Nephron progenitor cell (in vitro differentiated cells): ENCODE measurements at places on chromosomes 1 and 21.

DNA sequence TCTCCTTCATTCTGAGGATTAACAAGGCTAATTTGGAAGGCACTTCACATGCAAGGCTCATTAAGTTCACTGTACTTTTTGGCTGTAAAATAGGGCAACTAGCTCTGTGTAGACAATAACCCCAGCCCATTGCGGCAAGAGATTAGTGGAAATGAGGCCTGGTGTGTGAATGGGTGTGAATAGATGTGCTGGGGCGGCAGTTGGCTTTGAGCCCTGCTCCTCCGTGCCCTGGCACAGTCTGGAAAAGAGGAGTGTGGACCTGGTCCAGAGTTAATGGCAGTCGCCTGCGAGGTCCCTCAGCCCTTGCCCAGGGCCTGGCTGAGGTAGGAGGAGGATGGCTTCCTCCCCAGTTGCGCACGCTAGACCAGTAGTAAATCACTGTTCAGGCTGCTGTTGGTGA is 4.8 kb downstream of the KISS1 start:
- H3K36me3 ChIP-seq = no peaks in the 10 kb centered on the region
- peaks cover 35% of the 10 kb centered on the region for H3K4me1 ChIP-seq
- peaks cover 93% of the 10 kb centered on the region for H3K27me3 ChIP-seq

DNA sequence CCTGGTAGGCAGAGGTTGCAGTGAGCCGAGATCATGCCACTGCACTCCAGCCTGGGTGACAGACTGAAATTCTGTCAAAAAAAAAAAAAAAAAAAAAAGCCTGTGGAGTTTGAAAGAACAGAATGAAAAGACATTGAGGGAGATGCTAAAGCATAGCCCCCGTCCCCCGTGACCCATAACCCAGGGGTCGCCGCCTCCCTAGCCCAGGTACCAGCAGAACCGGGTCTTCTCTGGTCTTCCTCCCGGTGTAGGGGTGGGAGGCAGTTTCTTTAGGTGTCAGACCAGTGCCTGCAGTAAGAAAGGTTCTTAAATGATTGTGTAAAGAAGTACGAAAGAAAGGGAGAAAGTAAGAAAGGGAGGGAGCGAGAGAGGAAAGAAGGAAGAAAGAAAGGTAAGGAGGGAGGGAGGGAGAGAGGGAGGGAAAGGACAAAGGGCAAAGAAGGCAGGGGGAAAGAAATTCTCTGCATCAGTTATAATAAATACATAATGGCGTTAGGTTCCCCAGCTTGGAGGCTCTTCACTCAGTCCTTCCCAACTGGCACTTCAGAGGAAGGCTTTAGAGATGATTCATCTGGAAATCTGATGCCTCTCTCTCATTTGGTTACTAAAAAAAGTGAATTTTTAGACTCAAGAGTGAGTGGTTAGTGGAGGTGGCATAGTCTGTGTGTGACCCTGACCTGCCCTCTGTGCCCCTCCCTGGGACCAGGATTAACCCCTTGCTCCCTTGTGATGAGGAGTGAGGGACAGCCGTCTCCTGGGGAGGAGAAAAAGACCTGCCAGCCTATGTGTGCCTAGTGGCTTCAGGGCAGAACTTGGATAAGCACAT is 1.1 kb downstream of the IL24 start:
- no peak overlapping the region for H3K27ac ChIP-seq
- DNase-seq = no peak
- H3K4me1 ChIP-seq = peaks cover 53% of the 10 kb centered on the region

DNA sequence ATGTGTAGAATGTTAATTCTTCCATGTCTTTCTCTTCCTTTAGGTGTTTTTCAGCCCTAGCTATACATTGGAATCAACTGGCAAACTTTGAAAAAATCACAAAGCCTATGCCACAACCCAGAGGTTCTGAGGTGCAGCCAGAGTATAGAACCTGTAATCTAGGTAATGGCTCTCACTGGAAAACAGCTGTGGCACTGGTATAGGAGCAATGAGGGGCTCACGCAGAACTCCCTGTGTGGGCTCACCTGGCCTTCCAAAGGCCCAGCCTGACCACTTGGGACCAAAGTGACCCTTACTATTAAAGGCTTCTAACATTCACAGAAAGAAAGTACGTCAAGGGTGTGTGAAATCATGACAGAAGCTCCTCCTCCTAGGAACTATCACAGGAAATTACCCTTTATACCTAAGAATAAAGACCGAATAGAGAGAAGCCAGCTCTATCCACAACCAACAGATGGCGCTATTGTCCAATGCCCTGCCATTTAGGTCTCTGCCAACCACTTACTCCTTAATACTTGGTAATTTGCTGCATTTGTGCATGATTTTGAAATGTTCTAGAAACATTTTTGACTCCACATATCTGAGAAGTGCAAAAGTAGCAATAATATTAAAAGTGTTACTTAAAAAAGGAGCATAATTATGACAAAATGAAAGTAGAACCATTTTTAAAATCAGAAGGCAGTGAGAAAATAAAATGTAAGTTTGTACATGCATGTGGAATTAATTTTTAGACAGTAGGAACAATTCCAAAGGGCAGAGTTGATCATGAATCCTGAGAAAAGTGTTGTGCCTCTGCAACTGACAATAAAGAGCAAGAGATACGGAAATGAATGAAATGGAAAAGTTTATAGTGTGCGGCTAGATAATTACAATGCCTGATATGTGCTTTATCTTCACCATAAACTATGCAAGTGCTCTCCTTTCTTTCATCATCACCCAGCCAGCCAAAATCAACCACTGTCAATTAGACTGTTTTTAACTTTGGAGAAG is 93.1 kb upstream of the HAO2 start:
- no peaks in the 10 kb centered on the region for H3K27me3 ChIP-seq
- H3K4me1 ChIP-seq = peaks cover 18% of the 10 kb centered on the region
- peak; percentile 57 for DNase-seq
- H3K4me3 ChIP-seq = no peak overlapping the region

- peaks cover 16% of the 10 kb centered on the region for H3K4me1 ChIP-seq
- peaks cover 16% of the 10 kb centered on the region for H3K27me3 ChIP-seq
- peaks cover 6% of the 10 kb centered on the region for H3K36me3 ChIP-seq
- H3K4me3 ChIP-seq = no peak overlapping the region
Observed at GRCh38 chr1:212945463-212946160, 4.7 kb upstream of the VASH2 start.

DNA sequence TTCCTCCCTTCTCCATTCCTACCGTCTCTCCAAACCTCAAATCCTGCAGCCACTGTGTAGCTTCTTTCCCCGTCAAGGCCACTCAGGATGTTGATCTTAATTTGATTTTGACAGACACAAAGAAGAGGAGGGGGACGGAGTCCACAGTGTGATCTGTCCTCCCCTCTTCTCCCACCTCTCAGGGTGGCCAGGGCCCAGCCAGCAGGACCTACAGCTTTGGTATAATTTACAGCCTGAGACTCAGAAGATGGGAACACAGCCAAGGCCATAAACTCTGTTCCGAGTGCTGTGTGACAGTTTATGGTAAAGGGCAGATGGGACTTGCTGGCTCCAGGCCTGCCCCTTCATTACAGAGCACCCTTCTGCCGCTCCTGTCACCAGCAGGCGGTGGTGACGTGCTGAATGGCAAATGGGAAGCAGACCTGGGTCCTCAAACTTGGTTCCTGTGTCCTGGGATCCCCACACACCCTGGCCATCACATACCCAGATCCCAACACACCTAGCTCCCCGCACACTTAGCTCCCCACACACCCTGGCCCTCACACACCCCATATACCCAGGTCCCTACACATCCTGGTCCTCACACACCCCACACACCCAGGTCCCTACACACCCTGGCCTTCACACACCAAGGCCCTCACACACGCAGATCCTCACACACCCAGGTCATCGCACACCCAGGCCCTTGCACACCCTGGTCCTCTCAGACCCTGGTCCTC is 71.6 kb downstream of the CD2 start:
- H3K27me3 ChIP-seq = peaks cover 4% of the 10 kb centered on the region
- H3K4me3 ChIP-seq = peak overlapping the region; percentile 66
- H3K4me1 ChIP-seq = peaks cover 65% of the 10 kb centered on the region
- H3K27ac ChIP-seq = peak overlapping the region; percentile 93
- DNase-seq = peak; percentile 26
- no peaks in the 10 kb centered on the region for H3K36me3 ChIP-seq

GRCh38 chr1:204307334-204307883 is 52.3 kb downstream of the PLEKHA6 start:
- H3K27me3 ChIP-seq = peaks cover 71% of the 10 kb centered on the region
- peak overlapping the region; percentile 75 for H3K4me3 ChIP-seq
- DNase-seq = peak; percentile 54

GRCh38 chr1:235888119-235888643 is 21.5 kb upstream of the LYST start:
- H3K4me1 ChIP-seq = peaks cover 11% of the 10 kb centered on the region
- H3K4me3 ChIP-seq = no peak overlapping the region
- peak overlapping the region; percentile 39 for H3K27ac ChIP-seq
- no peak for DNase-seq

DNA sequence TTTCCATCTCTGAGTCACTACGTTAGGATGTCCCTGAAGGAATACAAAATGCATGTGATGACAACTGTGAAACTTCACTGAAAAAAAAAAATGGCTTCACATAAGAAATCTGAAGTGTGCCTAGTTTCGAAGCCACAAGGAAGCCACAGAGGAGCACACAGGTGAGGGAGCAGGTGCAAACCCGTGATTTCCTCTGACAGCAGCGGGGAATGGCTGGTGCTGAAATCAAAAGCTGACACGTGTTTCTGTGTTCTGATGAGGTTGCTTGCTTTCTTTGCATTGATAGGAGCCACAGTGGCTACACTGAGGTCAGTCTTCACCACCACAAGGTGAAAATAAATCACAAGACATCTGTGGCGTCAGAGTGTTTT is 105.7 kb upstream of the TLR5 start:
- no peak overlapping the region for H3K27ac ChIP-seq
- peaks cover 24% of the 10 kb centered on the region for H3K4me1 ChIP-seq
- H3K27me3 ChIP-seq = peaks cover 24% of the 10 kb centered on the region

GRCh38 chr1:115718011-115718754 is 50.3 kb downstream of the CASQ2 start:
- no peak overlapping the region for H3K27ac ChIP-seq
- no peak for DNase-seq
- H3K4me3 ChIP-seq = no peak overlapping the region
- peaks cover 31% of the 10 kb centered on the region for H3K4me1 ChIP-seq

GRCh38 chr1:92922356-92923035 is 38.8 kb downstream of the DIPK1A start:
- no peak overlapping the region for H3K4me3 ChIP-seq
- no peak overlapping the region for H3K27ac ChIP-seq
- no peak for DNase-seq
- H3K36me3 ChIP-seq = peaks cover 5% of the 10 kb centered on the region
- H3K27me3 ChIP-seq = peaks cover 9% of the 10 kb centered on the region
- no peaks in the 10 kb centered on the region for H3K4me1 ChIP-seq

- peak overlapping the region; percentile 96 for H3K4me3 ChIP-seq
- peaks cover 11% of the 10 kb centered on the region for H3K27me3 ChIP-seq
- peak overlapping the region; percentile 94 for H3K27ac ChIP-seq
- H3K4me1 ChIP-seq = peaks cover 84% of the 10 kb centered on the region
Observed at GRCh38 chr1:12618965-12619791, 1.2 kb upstream of the DHRS3 start.

- H3K36me3 ChIP-seq = no peaks in the 10 kb centered on the region
- DNase-seq = peak; percentile 93
- no peak overlapping the region for H3K27ac ChIP-seq
- H3K4me1 ChIP-seq = no peaks in the 10 kb centered on the region
- no peak overlapping the region for H3K4me3 ChIP-seq
Observed at GRCh38 chr1:11550664-11551283, 71.8 kb downstream of the DISP3 start.

DNA sequence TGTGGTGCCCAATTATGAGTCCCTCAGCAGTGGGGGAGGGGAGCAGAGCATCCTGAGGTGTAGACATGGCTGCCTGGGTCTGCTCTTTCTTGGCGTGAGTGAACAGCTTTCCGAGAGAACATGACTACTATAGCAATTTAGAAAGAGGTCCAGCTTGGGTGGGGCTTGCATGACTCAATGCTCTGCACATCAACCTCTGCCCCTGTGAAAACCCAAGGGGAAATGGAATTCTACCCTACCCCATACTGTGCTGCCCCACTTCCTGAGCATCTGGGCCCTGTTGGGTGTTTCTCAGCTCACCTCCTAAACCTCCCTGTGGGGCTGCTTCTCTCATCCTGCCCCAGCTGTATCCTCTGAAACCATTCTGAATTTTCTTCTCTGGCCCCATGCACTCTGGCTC is 8.2 kb upstream of the AZIN2 start:
- H3K4me1 ChIP-seq = no peaks in the 10 kb centered on the region
- no peak overlapping the region for H3K27ac ChIP-seq
- DNase-seq = no peak
- H3K36me3 ChIP-seq = no peaks in the 10 kb centered on the region
- no peak overlapping the region for H3K4me3 ChIP-seq
- H3K27me3 ChIP-seq = peaks cover 37% of the 10 kb centered on the region

DNA sequence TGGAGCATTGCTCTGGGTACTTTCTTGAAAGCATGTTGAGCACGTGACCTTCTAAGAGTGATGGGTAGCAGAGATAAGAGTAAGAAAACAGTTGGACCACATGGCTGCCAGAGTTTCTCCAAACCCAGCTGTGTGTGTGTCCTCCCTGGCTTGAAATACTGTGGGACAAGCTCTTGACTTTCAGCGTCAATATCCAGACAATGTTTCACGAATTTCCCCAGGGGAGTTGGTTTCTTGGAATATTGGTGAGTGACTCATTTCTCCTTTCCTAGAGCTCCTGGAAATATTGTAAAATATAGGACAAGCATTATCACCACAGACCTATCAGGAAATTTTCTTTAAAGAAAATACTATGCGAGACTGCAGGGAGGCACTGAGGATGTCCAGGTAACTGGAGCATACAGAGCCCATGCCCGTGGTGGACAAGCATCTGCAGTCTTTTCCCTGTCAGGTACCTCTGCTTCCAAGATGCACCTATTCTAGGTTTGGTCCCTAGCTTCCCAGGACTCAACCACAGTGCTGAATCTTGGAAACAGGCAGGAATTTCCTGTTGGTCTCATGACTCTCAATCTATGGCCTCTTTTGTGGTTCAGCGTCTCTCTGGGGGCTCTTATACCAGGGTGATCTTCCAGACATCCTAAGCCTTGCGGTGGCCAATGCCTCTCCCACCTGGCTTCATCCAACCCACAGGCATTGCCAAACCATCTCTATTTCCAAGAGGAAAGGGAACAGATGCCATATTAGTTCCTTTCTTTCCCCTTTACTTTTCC is 67.4 kb downstream of the KCNJ6 start:
- no peak overlapping the region for H3K4me3 ChIP-seq
- peaks cover 7% of the 10 kb centered on the region for H3K27me3 ChIP-seq

DNA sequence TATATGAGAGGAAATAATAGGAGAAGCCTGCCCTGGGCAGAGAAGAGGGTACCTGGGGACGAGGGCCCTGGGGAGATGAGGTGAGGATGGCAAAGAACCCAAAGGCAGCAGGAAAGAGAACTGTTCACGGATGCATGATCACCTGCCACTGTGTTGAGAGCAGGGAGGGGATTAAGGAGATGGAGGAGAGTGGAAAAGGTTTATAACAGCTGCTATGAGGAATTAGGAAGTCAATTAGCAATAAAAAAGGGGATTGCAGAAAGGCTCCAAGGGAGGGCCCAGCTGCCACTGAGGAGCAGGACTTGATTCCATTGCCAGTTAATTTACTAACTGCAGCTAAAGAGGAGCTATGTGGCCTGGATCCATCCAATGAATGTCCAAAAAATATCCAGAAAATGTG is 61.1 kb downstream of the GFI1 start:
- H3K4me3 ChIP-seq = no peak overlapping the region
- no peak overlapping the region for H3K27ac ChIP-seq
- no peaks in the 10 kb centered on the region for H3K36me3 ChIP-seq
- no peaks in the 10 kb centered on the region for H3K27me3 ChIP-seq
- no peak for DNase-seq

- H3K4me3 ChIP-seq = no peak overlapping the region
- H3K36me3 ChIP-seq = no peaks in the 10 kb centered on the region
- H3K4me1 ChIP-seq = no peaks in the 10 kb centered on the region
Observed at GRCh38 chr1:192869308-192869940, 60.6 kb downstream of the RGS2 start.
